Stimulated activated CD4-positive, alpha-beta T cell treated with anti-CD3 and anti-CD28 coated beads, Interleukin-2, amount 100 ng/mL, for 24 hours (primary cell): ENCODE measurements at places on chromosomes 6 and 20.

GRCh38 chr20:44404204-44405181 is 49.0 kb downstream of the HNF4A start:
- no peak for DNase-seq

GRCh38 chr20:32737371-32738223 is 5.7 kb downstream of the COMMD7 start:
- DNase-seq, result peak; percentile 17

DNA sequence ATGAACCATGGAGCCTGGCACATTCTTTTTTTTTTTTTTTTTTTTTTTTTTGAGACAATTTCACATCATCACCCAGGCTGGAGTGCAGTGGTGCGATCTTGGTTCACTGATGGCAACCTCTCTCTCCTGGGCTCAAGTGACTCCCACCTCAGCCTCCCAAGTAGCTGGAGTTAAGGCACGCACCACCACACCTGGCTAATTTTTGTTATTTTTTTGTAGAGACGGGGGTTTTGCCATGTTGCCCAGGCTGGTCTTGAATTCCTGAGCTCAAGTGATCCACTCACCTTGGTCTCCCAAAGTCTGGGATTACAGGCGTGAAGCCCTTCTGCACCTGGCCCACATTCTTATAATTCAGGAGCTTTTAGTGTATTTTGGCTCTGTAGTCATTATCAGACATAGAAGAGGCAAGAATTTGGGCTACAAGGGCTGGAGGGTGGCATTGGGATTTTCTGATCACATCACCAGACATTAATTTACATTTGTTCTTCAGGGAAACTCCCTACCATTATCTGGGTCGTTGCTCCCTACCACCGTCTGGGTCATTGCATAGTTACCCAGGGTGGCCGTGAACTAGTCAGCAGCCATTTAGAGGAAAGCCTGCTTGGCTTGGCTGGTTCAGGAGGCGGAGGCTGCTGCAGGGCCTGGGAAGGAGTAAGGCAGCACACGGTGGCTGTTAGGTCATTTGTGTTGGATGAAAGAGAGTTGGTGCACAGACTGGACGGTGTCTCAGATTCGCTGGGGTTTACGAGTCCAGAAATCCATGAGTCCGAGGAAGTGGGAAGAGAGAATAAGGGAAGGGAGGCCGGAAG is 17.6 kb downstream of the ARID1B start:
- DNase-seq, result no peak

- DNase-seq, result no peak
These were observed 325.7 kb downstream of the TBC1D32 start for GRCh38 chr6:121008553-121008952.

DNA sequence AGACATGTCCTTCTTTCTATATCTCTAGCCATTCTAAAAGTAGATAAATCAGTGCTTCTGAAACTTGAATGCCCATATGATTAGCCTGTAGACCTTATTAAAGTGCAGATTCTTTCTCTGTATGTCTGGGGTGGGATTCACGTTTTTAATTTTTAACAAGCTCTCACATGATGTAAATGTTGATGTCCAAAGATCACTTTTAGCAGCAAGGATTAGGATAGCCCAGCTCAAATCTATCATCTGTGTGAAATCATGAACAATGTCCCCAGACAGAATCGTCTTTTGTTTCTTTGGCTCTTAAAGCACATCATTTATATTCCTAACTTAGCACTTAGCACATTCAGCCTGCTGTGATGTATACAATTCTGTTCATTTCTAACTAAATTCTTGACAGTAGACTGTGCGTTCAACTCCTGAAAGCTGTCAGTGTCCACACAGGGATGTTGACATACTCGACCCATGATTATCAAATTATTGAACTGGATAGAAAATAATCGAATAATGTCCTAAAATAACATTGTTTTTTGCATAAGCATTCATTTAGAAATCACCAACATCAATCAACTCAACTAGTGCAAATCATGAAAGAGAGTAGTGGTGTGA is 102.1 kb upstream of the MLIP start:
- DNase-seq, result no peak

GRCh38 chr6:129695373-129696027 is 14.5 kb downstream of the ARHGAP18 start:
- no peak for DNase-seq

DNA sequence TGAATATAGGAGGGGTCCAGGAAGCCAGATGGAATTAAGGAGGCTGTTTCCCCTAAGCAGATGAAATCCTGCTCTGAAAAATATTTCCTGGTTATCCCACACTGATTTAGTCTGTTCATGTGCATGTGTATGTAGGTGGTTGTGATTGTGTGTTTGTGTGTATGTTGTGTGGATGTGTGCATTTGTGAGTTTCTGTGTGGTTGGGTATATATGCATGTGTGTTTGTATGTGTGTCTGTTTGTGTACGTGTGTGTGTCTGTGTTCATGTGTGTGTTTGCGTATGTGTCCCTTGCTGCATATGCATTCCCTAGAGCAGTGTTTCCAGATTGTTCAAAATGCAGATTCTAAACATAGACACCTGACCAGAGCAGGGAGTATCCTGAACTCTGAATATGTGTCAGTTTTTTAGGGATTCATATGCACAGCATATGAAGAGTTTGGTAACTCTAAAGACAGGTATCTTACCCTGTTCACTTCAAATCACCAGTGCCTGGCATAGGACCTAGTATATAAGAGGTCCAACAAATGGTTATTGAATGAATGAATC is 239.8 kb downstream of the MAFB start:
- no peak for DNase-seq

GRCh38 chr6:43683708-43684455 is 3.7 kb downstream of the MRPS18A start:
- DNase-seq, result no peak

DNA sequence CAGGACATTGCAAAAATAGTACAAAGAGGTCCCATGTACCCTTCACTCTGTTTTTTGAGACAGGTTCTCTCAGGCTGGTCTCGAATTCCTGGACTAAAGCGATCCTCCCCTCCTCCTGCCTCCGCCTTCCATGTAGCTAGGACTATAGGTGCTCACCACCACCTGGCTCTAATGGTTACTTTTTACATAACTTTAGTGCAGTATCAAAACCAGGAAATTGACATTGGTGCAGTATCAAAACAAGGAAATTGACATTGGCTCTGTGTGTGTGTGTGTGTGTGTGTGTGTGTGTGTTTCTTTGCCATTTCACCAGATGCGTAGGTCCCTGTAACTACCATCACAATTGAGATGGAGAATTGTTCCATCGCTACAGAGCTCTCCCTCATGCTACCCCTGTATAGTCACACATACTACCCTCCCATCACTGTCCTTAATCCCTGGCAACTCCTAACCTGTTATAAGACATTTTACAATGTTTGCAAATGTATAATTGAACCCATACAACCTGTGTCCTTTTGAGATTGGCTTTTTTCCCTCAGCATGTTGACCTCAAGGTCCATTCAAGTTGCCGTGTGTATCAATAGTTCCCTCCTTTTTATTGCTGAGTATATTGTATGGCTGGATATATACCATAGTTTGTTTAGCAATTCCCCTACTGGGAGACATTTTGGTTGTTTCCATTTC is 28.3 kb upstream of the RIPOR2 start:
- DNase-seq, result no peak

DNA sequence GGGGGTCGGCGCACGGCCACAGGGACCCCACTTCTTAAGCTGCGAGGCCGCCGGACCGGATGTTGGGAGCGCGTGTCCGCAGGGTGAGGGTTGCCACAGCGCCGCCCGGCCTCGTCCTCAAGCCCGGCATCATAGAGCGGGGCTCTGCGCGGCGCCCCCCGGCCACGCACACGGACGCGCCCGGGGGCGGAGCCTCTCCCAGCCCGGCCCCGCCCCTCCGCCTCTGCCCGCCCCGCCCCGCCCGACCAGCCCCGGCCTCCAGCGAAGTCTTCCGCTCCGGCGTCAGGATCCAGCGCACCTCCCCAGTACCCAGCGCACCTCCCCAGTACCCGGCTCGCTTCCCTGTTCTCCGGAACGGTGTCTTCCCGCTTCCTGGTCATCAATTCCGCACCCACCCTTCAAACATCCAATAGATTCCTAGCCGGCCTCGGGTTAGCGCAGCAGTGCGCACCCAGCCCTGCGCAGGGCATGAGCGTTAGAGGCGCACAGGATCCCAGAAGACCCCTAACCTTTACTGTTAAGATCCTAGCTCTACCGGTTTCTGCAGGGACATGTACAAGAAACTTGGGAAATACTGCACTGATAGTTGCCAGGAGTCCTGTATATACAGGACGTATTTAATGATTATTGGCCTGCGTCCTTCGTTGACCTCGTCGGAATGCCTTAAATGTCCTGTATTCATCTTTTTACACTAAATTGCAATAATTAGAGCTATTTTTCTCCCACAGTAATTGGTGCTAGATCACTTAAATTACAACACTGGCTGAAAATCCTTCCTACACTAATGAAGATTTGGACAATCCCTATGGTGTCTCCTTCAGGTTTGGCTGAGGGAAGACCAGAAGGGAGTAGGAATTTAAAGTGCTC is 535 bp upstream of the DNAAF9 start:
- DNase-seq, result peak; percentile 73

DNA sequence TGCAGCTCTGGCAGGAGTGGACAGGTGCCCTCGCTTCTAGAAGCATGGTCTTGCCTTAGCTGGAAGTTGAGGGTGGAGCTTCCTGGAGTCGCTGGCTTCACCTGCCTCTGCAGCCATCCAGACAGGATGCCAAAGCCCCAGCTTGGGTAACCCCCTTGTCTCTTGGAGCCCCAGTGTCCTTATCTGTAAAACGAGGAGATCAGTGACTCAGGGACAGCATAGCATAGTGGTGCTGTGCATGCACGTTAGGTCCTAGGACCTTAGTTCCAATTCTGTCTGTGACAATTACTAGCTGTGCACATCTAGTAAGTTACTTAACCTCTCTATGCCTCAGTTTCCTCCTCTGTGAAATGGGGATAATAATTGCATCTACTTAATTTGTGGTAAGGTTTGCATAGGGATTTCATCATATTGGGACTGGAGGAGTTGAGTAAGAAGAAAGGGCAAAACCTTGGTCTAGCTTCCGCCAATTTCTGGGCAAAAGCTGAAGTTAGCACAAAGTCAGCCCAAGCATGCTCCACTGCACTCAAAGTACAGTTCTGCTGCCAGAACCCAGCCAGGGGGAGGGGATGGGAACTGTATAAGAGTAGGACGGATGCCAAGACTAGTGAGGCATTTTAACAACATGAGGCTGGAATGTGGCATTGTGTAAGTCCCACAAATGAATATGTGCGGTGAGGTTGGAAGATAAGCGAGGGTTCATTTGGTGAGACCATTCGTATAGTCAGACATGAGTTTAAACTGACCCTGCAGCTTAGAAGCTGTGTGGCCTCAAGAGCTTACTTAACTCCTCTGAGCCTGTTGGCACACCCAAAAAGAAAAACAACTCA is 24.5 kb downstream of the TOX2 start:
- DNase-seq, result no peak

DNA sequence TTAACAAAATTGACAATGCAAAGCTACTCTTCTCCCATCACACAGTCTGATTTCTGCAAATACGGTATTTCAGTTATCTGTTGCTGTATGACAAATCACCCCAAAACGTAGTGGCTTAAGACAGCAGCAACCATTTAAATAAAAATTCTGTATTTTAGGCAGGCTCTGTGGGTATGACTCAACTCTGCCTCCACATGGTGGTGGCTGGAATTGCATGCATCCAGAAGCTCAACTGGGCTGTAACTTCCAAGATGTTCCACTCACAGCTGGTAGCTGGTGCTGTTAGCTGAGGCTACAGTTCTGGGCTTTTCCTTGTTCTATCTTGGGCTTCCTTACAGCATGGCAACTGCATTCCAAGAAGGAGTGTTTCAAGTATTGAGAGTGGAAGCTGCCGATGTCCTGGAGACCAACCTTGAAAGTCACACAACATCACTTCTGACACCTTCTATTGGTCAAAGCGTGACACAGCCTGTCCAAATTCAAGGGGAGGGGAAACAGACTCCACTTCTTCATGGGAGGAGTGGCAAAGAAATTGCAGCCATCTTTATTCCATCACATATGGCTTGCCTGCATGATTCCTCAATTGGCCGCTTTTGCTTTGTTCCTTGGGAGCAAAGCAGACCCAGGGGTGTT is 39.7 kb upstream of the TULP1 start:
- DNase-seq, result peak; percentile 71

DNA sequence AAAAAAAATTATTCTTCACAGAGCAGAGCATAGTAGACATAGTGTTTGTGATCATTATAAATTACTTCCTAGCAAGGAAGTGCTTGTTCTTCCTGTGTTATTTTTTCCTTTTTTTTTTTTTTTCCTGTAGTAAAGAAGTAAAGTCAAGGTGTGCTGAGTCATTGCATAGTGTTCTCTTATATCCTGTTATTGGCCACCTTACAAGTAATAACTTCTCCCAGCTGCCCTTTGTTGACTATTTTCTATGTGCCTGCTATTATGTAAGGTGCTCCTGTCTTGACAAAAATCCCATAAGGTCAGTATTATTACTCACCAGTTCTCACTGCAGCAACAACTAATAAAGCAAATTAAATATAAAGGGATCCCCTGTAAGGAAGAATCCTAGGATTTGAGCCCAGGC is 195.3 kb downstream of the GJA1 start:
- DNase-seq, result no peak

- peak; percentile 56 for DNase-seq
These were observed 54.4 kb upstream of the ZNF337 start for GRCh38 chr20:25750765-25751696.

GRCh38 chr6:111727041-111727440 is 121.4 kb upstream of the TRAF3IP2 start:
- DNase-seq, result no peak

GRCh38 chr6:32819729-32820128 is 2.9 kb upstream of the HLA-DOB start:
- no peak for DNase-seq

GRCh38 chr20:47063407-47063806 is 168.8 kb downstream of the EYA2 start:
- no peak for DNase-seq

- DNase-seq, result no peak
These were observed 41.8 kb downstream of the CYP24A1 start for GRCh38 chr20:54131675-54132611.

GRCh38 chr20:25247518-25247955 is 348 bp upstream of the PYGB start:
- peak; percentile 28 for DNase-seq

GRCh38 chr20:62938105-62938888 is at the start of gene GID8:
GID8 (plus strand) TSS chr20:62938147; CDS start chr20:62941503, 3,356 bp downstream.
- peak; percentile 58 for DNase-seq

DNA sequence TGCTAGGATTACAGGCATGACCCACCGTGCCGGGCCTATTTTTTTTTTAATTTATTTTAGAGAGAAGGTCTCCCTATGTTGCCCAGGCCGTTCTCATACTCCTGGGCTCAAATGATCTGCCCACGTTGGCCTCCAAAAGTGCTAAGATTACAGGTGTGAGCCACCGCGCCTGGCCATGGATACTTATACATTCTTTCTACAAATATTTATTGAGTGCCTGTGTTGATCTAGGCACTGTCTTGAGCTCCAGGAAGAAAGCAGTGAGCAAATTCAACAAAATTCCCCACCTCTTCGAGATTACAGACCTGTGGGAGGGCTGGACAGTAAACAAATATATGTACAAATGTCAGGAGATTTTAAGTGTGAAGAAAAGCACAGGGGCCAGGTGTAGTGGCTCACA is 37.9 kb downstream of the MGME1 start:
- no peak for DNase-seq

GRCh38 chr6:159988983-159989454 is 20.1 kb downstream of the IGF2R start:
- DNase-seq, result no peak
